ENCODE measurements at places on chromosomes 11 and 22. TPM values are rescaled to one million over a fixed set of nuclear protein-coding genes. Genes with fewer than 3 reads are reported as not detected.

The TEX54 gene
- total RNA-seq = not detected

The DLG2 gene
- total RNA-seq = 482 TPM

The ALDH3B2 gene
- total RNA-seq = not detected

The KCNJ11 gene
- 12.2 TPM for total RNA-seq

The MADD gene
- total RNA-seq = 104 TPM

The XPNPEP3 gene
- 9.4 TPM for total RNA-seq

The KRTAP5-7 gene
- not detected for total RNA-seq

The TIRAP gene
- 3.8 TPM for total RNA-seq

The PKP3 gene
- total RNA-seq = not detected

The MLC1 gene
- 23.8 TPM for total RNA-seq

The MRGPRX4 gene
- total RNA-seq = not detected

The NRXN2 gene
- total RNA-seq = 315 TPM

The OR6T1 gene
- total RNA-seq = not detected

The TCIRG1 gene
- 4.7 TPM for total RNA-seq

The POTEH gene
- total RNA-seq = not detected

The TNNT3 gene
- total RNA-seq = not detected

The MOGAT2 gene
- not detected for total RNA-seq

The CCND1 gene
- 5.0 TPM for total RNA-seq

The LDHAL6A gene
- total RNA-seq = 0.94 TPM

The SCN2B gene
- 3.4 TPM for total RNA-seq

The NDUFC2 gene
- total RNA-seq = 70.1 TPM

The CNTN5 gene
- total RNA-seq = 15.7 TPM

The FLRT1 gene
- total RNA-seq = 11.9 TPM

The HEPACAM gene
- total RNA-seq = 18.2 TPM

The FAM180B gene
- not detected for total RNA-seq

The DSCAML1 gene
- total RNA-seq = 30.7 TPM

The KRTAP5-11 gene
- total RNA-seq = not detected

The RIBC2 gene
- total RNA-seq = 1.3 TPM

The CTSD gene
- 39.8 TPM for total RNA-seq

The SLC43A3 gene
- 19.1 TPM for total RNA-seq

The TMEM80 gene
- 14.7 TPM for total RNA-seq

The OR52N4 gene
- 0.63 TPM for total RNA-seq

The MUC5B gene
- not detected for total RNA-seq

All from parietal lobe (tissue), 2 donors.